ENCODE measurements at places on chromosomes 3 and 15.

DNA sequence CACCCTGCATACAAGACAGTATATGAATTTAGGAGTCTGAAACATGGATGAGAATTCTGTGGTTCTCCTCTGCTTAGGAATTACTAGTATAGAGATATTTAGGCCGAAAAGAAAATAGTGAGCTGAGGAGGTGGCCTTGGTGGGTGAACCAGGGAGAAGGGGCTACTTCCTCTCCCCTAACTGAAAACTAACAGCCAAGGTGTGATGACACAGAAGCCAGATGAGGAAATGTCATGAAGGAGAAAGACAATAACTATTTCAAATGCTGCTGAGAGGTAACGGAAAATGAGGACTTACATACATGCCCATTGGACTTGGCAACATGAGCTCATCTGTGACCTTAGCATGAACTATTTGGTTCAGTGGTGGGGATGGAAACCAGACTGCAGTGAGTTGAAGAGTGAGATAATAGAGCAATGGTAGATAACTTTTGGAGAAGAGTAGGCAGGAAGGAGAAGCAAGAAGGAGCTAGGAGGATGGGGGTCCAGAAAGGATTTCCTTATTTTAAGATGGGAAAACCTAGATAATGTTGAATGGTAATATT lies 114.4 kb upstream of the TSPAN3 start:
- no peak for DNase-seq

- no peak for DNase-seq
Observed at GRCh38 chr3:55164191-55164590, 236.3 kb upstream of the LRTM1 start.

GRCh38 chr3:52175416-52176179 lies 21.4 kb upstream of the POC1A start:
- DNase-seq = no peak

- DNase-seq = no peak
Observed at GRCh38 chr15:85530079-85530478, 149.7 kb downstream of the AKAP13 start.

DNA sequence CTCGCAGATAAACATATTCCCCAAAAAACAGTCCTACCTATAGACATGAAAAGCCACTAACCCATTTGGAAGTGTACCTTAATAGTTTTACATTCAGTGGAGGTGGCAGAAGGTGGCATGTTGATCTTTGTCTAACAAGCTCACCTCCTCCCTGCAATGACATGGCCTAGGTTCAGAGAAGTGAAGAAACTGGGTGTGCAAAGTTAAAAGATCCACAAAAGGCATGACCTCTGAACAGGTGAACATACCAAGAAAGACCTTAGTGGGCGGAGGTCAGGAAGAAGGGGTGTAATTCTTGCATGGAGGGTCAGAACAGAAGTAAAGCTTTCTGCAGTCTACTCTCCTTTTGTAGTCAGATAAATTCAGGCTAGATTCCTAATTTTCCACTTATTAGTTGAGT lies 822 bp downstream of the MRPL3 start:
- no peak for DNase-seq

DNA sequence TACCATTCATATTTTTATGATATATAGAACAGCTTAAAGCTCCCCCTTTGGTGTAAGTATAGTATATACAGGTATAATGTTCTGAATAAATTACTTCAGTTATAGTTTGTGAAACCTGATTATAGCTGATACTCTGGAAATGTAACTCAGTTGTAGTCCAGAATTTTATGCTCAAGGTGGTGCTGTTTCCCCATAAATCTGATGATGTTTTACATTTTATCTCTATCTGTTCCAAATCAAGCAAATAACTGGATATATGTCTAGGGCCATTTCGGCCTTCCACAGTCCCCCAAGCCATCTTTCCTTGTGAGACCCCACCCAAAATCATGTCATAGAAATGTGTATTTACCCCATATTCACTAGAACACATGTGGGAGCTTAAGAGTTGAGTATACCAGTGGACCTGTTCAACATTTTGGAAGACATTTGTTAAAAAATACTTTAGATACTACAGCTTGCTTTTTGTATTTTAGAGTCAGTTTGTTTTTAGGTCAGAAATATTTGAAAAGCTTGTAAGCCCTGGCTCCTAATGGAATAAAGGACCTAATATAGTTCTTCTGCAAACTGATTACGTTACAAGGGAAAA lies 107.1 kb downstream of the ATG7 start:
- peak; percentile 30 for DNase-seq

DNA sequence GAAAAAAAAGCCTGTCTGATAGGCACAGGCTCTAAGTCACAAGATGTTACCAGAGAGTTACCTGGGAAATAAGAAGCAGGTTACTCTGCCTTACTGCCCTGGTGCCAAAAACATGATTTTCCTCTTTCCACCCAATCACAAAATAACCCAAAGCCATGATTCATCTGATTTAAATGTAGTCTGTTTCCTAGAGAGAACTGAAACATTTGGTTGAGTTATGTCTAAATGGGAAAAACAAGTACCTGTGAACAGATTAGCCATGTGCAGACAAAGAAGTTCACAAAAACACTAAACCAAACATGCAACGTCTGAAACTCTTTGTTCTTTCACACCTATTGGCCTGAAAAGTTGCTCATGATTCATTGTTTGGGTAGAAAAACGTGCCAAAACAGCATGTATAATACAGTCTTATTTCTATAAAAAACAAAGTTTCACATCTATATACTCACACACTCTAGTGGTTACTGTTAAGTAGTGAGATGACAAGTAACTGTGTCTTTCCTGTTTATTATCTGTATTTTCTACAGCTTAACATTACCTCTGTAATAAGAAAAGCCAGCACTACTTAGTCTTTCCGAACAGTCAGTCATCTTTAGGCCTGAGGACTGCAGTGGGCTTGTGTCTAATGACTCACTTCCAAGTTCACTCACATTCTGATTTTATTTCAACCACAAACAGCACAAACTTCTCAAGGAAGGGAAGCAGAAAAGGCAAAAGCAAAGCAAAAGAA lies 30.2 kb downstream of the FAM174B start:
- no peak for DNase-seq

DNA sequence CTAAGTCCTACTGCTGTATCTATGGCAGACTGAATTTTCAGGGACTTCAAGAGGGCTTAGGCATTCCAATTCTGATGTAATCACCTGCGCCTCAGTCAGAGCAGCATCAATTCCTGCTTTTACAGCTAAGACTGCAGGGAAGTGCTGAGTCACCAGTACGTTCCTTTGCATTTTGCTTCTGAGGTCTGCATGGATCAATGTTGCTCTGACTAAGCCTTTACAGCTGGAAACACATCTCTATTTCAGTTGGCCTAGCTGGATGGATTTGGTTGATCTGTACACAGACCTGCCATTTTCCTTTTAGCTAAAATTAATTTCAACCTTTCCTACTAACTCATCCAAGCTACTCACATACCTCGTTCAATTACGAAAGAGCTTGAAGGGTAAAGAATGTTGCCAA lies 51.3 kb downstream of the ETV5 start:
- DNase-seq = no peak

DNA sequence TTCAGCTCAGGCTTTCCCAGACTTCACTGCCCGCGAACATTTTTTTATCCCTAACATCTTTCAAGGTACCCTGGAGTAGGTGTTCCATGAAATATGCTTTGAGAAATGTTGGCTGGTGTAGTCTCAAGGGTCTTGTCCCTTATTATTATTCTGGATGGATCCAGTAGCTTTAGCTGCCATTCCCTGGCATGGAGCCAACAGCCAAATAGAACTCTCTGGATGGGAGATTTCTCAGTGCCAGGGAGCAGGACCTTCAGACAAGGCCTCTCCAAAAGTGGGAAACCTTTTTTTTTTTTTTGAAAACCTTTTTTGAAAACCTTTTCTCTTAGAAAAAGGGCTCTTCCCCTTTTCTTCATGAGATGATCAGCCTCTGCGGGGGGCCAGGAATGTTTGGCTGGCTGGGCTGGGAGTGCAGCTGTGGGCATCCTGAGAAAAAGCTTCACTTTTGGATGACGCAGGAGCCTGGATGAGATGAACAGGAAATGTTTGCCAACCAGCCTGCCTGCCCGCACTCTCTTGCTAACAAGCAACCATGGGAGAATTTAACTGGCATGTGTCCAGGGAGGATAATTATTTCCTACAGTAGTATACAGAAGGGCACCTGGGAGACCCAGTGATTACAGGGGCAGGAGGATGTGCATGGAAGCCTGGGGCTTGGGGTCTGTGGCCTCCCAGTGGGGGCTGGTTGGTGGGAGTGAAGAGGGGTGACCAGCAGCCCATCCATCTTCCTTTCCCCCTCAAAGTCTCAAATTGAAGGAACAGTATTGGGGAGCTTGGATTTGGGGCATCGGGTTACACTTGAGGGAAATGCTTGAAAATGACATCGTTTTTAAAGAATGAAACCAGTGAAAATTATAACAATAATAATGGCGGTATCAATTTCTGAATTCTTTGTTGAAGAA lies 109.1 kb upstream of the LRIG1 start:
- peak; percentile 29 for DNase-seq

- DNase-seq = no peak
Observed at GRCh38 chr3:138256022-138256421, 68.9 kb downstream of the ARMC8 start.

DNA sequence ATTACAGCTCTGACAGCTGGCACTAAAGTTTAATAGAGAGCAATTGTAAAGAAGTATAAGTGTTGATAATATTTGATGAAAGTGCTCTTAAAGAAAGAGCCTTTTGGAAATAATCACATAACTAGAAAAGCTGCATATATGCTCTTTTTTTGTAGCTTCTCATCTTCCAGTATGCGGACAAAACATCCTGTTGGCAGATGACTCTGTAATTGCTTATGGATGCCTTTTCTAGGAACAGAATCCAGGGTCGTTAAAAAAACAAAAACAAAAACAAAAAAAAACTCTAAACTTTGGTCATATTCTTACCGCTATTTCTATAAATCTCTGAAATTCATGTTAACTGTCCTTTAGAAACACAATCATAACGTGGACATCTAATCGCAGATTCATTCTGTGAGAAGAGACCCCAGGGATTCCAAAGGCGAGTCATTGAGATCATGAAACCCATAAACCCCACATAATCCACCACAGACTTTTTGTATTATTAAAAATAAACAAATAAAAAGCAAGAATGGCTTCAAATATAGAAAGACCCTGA lies 109.8 kb downstream of the EPHA3 start:
- DNase-seq = no peak

- no peak for DNase-seq
Observed at GRCh38 chr3:122004991-122005565, 17.0 kb downstream of the ILDR1 start.

GRCh38 chr3:132549890-132550578 lies 47.0 kb upstream of the ACKR4 start:
- no peak for DNase-seq
